ENCODE measurements at places on chromosomes 6 and 20.

- no peak for DNase-seq
These were observed 984 bp downstream of the VARS2 start for GRCh38 chr6:30914854-30915590.

DNA sequence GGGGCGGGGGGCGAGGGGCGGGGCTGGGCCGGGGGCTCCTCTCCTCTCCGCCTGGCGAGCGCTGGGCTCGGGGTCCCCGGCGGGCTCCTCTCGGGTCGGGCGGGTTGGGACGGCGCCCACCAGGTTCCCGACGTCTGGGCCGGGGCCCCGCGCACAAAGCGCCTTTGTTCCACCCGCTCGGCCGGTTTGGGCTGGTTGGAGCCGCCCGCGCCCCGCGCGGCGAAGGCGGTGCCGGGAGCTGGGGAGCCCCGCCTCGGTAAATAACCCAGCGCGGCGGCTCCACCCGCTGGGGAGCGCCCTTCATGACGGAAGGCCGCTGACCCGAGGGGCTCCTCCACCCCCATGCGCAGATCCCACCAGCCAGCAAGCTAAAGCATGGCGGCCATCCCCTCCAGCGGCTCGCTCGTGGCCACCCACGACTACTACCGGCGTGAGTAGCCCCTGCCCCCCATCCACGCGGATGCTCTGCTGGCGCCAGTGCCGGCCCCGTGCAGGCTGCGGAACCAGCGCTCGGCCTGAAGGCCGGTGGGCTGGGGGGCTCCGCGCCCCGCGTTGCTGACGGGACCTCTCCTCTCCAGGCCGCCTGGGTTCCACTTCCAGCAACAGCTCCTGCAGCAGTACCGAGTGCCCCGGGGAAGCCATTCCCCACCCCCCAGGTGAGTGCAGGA, 503 bp downstream of the PPDPF start:
- no peak for DNase-seq

GRCh38 chr6:159467473-159468041, 225.5 kb downstream of the SOD2 start:
- no peak for DNase-seq

GRCh38 chr6:139699335-139699734, 324.9 kb upstream of the CITED2 start:
- no peak for DNase-seq
